ENCODE measurements at places on chromosomes 5 and 9.

DNA sequence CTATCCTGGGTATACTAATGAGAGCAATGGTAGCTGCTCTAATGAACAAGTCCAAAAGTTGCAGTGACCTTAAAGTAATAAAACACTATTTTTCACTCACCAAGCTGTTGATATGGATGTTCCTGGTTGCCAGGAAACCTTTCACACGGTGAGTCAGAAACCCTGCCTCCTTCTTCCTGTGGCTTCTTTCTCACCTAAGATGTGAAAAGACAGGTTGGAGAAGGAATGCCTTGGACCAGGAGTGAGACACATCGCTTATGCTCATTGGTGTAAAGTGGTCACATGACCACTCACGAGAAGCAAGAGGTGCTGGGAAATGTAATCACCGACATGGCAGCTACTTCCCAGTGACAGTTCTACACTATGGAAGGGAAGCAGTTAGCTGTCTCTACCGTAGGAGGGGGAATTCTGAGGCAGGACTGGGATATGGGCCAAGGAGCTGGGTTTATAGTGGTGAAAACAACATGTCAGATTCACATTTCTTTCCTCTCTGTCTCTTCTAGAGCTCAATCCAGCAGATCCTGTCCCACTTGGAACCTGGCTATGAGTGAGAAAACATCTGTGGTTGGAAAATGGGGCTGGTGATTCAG is 320.4 kb upstream of the KLF4 start:
- no peak for DNase-seq

- DNase-seq: no peak
These were observed 866 bp upstream of the SEMA6A start for GRCh38 chr5:116575326-116576052.

- no peak for DNase-seq
These were observed 2.1 kb upstream of the OSMR start for GRCh38 chr5:38843665-38844064.

DNA sequence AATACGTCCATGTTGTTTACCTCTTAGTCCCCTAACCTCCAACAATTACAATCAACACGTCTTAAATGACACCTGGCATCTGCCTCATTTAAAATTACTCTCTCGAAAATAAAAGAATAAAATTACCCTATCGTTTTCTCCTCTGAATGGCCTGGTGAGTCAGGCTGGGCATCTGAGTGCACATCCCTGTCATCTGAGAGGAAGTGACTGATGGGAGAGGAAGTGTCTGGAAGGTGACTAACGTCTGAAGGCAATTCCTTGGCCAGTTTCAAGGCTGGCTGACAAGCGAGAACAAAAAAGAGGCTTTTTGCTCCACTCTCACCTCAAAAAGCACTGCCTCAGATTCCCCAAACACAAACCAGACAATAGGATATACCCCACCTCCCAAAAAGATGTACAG is 57.7 kb downstream of the MAPKAP1 start:
- DNase-seq: peak; percentile 15

- no peak for DNase-seq
These were observed 5.3 kb upstream of the SHOC1 start for GRCh38 chr9:111799915-111800526.

DNA sequence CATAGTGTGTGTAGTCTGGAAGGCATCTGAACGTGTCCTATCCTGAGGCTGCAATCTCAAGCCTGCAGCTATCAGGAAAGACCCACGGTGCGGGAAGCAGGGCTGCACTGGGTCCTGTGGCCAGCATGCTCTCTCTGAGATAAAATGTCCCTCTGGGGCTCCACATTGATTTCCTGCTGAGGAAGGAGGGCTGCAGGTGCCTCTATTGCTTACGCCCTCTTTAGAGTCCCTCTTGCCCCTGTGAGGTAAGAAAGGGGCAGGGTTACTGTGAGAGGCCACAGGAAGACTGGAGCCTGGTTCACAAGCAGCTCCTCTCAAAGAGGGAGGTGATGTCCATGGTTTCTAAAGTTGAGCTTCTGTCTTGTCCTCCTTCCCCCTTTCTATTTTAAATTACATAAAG is 299.9 kb upstream of the RFX3 start:
- DNase-seq: no peak

- DNase-seq: no peak
These were observed 11.9 kb downstream of the PSMD5 start for GRCh38 chr9:120830865-120831264.

DNA sequence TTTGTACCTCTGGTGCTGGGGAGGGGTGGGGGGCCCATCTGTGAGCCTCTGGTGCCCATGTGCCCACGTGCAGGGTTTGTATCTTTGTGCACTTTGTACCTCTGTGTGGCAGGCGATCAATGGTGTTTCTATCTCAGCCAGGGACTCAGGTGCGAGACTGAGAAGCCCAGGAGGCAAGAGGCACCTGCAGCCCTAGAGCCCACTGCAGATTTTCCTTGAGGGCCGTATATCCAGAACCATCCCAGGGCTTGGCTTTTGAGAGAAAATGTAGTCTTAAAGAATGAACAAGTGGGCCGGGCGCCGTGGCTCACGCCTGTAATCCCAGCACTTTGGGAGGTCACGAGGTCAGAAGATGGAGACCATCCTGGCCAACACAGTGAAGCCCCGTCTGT is 52.2 kb upstream of the KCNMB1 start:
- DNase-seq: no peak

- DNase-seq: no peak
These were observed 65.1 kb upstream of the CCDC152 start for GRCh38 chr5:42691413-42691937.

DNA sequence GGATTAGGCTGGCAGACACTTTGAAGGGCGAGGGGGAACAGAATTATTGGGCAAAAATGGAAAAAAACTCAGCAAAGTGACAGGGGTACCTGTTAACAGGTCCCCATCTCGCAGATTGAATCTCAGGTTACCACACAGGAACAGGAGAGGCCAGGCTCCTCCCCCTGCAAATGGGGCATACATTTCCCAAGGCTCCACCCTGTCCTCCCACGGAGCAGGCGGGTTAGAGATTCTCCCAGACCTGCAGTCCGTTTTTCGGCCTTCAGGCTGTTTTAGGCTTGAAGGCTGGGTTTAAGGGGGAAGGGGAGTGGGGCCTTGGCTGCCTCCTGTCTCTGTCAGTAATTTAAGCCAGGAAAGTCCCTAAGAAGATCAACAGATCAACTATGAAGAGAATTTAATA is 42.7 kb downstream of the LRRC70 start:
- DNase-seq: no peak

GRCh38 chr5:126363658-126364057 is 59.6 kb upstream of the GRAMD2B start:
- DNase-seq: no peak

- DNase-seq: no peak
These were observed 31.7 kb downstream of the CLTA start for GRCh38 chr9:36222449-36222848.

GRCh38 chr9:36985061-36985768 is 48.9 kb downstream of the PAX5 start:
- DNase-seq: no peak

GRCh38 chr5:139960723-139961383 is 82.2 kb downstream of the NRG2 start:
- no peak for DNase-seq

DNA sequence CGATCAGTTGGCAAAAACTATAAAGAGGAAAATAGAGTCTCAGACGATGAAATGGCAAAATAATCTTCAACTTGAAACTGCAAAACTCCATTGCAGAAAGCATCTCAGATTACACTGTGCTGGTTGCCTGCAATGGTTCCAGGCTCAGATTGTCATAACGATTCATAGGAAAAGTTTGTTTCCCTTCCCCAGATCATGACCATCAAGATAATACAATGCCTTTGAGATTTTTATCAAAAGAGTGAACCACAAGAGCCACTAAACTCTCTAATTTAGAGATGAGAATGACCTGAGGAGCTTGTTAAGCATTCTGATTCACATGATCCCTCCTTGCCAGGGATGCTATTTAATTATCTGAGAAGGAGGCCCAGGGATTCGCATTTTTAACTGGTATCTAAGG is 52.6 kb upstream of the ITGA1 start:
- no peak for DNase-seq

GRCh38 chr5:343461-344401 is 22.2 kb downstream of the AHRR start:
- peak; percentile 59 for DNase-seq

- DNase-seq: no peak
These were observed 7.5 kb downstream of the RNF44 start for GRCh38 chr5:176529741-176530141.

DNA sequence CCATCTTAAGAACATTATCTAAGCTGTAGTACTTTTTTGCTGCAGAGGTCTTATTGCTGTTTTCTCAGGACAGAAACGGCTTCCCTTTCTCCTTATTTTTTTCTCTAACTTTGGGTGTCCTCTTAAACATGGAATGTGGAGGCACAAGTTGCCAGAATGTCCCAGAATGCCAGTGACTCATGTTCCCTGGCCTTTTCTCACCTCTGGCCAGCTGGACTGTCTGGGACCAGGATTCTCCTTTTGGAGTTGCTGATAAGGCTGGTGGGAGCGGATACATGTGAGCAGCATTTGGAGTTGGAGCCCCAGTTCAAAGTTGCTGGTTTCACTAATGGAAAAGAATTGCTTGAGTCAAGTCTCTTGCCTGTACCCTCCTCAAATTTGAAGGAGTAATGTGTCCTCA is 112.8 kb downstream of the ARHGAP26 start:
- DNase-seq: no peak

DNA sequence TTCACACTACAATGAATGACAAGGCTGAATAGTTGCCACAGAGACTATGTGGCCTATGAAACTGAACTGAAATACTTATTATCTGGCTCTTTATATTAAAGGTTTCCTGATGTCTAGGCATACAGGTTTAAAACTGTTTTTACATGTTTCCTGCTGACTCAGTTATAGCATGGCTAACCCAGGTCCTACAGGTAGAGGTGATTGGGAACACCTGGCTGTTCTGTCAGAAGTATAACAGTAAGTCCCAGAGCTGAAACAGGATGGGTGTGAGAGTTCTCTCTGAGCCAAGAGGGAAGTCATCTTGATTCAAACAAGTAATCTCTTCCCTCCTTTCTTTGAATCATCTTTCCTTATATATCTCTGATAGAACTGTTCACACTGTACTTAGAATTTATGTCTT is 4.9 kb upstream of the ADGRV1 start:
- DNase-seq: no peak

- DNase-seq: no peak
These were observed 1.2 kb downstream of the PDLIM7 start for GRCh38 chr5:177496070-177496726.

GRCh38 chr5:45512521-45512920 is 183.7 kb downstream of the HCN1 start:
- DNase-seq: no peak

GRCh38 chr9:137550231-137550621 is at the start of gene PNPLA7:
Gene PNPLA7 (minus strand): TSS chr9:137550402. CDS start chr9:137550197, 205 bp downstream.
- peak; percentile 24 for DNase-seq

GRCh38 chr9:98442541-98442940 is 187.1 kb upstream of the TBC1D2 start:
- no peak for DNase-seq

DNA sequence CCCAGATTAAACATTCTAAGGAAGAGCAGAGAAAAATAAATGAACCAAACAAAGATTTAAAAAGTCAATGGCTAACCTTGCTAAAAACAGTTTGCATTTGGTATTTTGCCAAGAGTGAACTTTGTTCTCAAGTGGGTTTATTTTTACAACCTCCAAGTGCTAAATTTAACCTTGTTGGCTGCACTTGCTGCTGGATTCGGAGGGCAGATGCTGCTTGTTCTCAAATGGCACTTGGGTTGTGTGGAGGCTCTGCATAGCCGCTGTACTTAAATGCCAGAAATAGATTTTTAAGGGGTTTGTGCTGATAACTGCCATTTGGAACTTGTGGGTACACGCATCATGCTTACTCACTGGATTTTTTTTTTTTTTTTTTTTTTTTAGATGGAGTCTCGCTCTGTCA is 13.3 kb upstream of the SPATA24 start:
- peak; percentile 44 for DNase-seq

DNA sequence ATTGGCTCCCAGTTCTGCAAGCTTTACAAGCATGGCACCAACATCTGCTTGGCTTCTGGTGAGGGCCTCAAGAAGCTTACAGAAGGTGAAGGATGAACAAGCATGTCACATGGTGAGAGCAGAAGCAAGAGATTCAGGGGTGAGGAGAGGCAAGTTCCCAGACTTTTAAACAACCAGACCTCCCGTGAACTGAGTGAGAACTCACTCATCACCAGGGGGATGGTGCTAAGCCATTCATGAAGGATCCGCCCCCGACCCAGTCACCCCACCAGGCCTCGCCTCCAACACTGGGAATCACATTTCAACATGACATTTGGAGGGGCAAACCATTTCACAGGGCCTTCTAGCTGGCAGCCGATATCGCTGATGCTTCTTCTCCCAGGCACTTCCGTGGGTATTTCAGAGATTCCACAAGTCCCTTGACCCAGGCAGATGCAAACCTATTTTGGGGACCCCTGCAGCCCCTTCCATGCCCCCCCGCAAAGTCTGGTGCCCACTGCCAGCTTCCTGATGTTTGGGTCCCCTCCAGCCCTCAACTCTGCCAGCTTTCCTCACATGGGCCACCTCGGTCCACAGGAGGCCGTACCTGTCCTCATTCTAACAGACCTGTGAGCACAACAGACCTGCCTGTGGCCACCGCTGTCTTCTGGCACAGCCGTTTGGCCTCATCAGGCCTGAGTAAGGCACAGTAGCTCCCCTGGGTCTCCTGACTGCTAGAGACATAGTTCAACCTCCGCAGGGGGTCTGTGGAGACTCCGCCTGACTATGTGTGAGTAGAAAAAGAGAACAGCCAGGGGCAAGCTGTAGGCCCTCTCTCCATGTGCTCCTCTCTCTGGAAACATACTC is 60.7 kb upstream of the ANGPTL2 start:
- no peak for DNase-seq

GRCh38 chr5:35651002-35651756 is 33.5 kb downstream of the SPEF2 start:
- no peak for DNase-seq

- DNase-seq: no peak
These were observed 43.7 kb downstream of the RANBP6 start for GRCh38 chr9:5971740-5972139.

GRCh38 chr5:61600123-61600444 is 268.0 kb downstream of the ZSWIM6 start:
- DNase-seq: no peak

DNA sequence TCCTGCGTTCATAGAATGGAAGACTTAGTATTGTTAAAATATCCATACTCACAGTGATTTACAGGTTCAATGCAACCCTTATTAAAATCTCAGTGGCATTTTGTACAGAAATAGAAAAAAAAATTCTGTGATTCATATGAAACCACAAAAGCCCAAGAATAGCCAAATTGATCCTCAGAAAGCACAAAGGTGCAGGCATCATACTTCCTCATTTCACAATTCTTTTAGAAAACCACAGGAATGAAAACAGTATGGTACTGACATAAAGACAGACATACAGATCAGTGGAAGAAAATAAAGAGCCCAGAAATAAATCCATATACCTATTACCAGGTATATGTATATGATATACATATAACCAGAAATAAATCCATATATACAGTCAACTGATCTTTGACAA is 86.8 kb upstream of the MEGF10 start:
- no peak for DNase-seq

DNA sequence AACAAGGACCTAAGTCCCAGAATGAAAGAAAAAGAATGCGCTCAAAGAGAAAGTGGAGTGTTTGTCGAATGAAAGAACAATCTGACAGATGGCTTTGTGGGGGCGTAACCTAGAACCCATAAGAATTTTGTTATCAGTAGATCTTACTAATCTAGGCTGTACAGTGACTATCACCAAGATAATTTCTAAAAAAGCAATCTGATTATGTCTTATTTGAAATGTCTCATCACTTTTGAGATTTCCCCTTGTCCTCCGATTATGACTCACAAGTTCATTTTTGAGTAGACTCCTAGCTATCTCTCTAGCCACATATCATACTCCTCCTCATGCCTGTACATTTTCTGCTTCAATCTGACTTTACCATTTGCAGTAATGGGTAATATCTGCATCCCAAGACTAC is 135.6 kb upstream of the SMARCA2 start:
- no peak for DNase-seq

Data from NCI-H187 (cell line).